ENCODE measurements at places on chromosomes 16 and 17. TPM values are rescaled to one million over a fixed set of nuclear protein-coding genes. Genes with fewer than 3 reads are reported as not detected.

The DHRS7C gene
- polyA plus RNA-seq: not detected

DNA sequence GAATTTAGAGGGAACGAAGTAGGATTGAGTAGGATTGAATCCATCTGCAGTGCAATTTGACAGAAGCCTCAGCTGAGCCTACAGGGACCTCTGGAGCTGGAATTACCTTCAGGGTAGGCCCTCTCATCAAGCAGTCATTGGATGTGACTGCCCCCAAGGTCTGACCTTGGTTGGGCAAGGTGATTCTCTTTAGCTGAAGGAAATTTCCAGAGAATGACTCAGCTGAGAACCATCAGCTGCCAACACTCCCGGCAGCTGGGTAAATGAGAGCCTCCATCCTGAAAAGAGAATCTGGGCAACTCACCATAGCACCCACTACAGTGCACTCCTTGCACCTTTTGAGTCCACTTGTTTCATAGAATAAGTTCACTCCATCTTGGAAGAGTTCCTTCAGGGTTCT is 113.5 kb upstream of the MED13 start:
- DNase-seq: peak; percentile 33

DNA sequence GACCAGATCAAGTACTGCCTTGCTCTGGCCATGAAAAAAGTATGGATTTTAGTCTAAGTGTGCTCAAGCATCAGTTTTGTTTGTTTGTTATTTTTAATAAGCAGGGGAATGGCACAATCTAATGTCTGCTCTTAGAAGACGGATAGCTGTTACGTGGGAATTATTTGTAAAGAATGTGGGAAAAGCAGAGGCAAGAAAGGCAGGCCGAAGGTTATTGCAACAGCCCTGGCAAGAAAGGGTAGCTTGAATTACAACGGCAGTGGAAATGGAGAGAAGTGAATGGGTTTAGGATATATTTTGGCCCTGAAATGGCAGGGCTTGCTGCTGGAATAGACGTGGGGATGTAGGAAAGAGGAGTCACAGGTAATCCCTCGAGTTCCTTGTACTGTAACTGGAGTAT is 987 bp upstream of the HASPIN start:
- no peak for DNase-seq

GRCh38 chr17:60514053-60514452 is 12.0 kb downstream of the APPBP2 start:
- no peak for DNase-seq

The ZP2 gene
- polyA plus RNA-seq: 0.01 TPM

The FAM222B gene
- 9.7 TPM for polyA plus RNA-seq

DNA sequence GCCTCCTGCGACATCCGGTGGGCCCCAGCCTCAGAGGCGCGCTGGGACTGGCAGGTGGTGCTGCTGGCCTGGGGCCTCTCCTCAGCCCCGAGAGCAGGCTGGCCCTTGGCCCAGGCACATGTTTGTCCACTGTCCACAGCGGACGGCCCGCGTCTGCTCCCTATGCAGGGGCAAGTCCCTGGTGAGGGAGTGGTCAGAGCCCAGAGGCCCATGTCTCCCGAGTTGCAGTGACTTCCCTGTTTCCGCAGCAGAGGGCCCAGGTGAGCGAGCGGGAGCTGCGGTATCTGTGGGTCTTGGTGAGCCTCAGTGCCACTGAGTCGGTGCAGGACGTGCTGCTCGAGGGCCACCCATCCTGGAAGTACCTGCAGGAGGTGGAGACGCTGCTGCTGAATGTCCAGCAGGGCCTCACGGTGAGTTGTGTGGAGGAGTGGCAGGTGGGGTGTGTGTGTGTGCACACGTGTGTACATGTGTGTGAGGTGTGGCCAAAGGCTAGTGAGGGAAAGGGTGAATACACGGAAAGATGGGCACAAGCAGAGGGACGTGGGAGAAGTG is 10.4 kb downstream of the IL34 start:
- no peak for DNase-seq

DNA sequence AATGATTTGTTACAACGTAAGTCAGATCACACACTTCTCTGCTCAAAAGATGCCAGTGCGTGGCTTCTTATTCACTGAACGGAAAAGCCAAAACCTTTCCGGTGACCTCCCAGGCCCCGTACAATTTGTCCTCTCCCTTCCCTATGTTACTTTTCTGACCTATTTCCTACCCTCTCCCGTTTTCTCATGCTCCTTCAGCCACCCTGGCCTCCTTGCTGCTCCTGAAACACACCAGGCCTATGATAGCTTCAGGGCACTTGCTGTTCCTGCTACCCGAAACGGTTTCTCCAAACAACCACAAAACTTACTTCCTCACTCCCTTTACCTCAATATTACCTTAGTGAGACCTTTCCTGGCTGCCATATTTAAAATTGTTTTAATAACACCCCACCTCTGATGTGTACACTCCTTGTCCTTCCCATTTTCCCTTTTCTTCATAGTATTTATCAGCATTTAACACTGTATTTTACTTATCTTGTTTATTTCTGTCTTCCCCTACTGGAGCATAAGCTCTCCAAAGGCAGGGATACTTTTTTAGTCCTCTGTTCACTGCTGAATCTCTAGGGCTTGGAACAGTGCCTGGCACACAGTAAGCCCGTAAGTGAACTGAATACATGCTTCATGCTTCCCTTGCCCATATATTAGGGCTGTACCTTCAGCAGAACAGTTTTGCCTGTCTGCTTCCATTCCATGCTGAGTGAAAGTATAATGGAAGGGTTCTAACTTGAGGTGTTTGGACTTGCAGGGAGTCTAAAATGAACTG is 10.9 kb upstream of the ARL2BP start:
- DNase-seq: no peak

The COA3 gene
- 315 TPM for polyA plus RNA-seq

- no peak for DNase-seq
These were observed 102.4 kb downstream of the CCT6B start for GRCh38 chr17:34858591-34859565.

The DPEP3 gene
- polyA plus RNA-seq: 0.10 TPM

DNA sequence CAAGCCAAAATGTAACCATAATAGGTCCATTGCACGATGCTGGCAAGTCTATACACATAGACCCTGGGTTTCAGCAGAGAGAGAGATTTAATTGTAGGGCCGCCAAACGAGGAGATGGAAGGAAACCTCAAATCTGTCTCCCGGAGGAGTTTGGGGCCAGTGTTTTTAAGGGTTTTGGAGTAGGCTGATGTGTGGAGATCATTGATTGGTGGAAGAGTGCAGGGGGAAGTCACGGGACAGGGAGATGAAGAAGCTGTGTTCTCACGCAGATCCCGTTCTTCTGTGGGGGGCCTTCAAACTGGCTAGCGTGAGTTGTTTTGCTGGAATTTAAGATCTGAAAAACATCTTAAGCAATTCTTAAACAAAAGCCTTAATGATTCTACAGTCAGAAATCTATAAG is 84.8 kb downstream of the KATNIP start:
- no peak for DNase-seq

- no peak for DNase-seq
These were observed 11.5 kb downstream of the VEZF1 start for GRCh38 chr17:57976594-57976993.

DNA sequence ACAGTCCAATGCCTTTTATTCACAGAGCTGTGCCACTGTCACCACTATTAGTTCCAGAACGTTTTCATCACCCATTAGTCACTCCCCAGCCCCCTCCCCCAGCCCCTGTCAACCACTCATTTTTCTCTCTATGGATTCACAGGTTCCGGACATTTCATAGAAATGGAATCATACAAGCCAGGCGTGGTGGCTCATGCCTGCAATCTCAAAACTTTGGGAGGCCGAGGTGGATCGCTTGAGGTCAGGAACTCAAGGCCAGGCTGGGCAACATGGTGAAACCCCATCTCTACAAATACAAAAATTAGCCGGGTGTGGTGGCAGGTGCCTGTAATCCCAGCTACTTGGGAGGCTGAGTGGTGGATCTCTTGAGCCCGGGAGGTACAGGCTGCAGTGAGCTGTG is 759 bp upstream of the PAM16 start:
- no peak for DNase-seq

The BAHCC1 gene
- 13.4 TPM for polyA plus RNA-seq

DNA sequence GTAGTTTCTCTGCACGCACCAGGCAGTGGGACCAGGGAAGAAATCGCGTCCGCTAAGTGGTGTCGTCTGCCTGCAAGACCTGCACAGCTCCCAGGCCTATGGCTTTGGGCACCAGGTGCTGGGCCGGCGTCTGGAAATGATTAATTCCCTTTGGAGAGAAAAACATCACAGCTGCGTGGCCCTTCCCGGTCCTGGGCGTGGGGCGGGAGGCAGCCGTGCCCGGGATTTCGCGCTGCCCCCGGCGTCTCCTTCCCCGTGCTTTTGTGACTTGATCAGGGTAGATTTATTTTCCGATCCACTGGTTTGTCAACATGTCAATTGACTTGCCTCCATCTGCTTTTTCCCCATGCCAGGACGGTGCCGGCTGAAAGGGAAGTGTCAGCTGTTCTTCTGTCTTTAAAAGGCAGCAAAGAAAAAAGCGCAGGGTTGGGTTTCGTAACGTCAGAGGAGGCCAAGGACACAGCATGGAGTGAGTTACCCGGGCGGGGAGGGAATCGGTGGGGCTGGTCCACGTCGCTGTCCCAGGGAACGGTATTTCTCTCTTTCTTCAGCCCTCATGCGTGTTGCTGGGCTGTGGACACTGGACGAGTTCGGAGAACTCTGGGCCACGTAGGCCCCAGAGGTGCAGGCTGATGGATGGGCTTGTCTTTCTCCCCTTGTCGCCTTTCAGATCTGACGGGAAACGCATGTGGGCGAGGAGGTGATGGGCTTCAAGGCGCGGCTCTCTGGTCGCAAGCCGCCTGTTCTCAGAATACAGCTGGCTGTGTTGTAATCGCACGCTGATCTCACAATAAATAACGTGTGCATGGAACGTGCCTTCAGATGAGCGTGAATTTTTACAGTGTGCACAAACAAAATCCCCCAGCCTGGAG is 188.1 kb upstream of the ZNF469 start:
- peak; percentile 46 for DNase-seq

GRCh38 chr17:40168262-40168832 is 8.9 kb upstream of the RAPGEFL1 start:
- DNase-seq: peak; percentile 70

- DNase-seq: no peak
These were observed 254.7 kb upstream of the SOX9 start for GRCh38 chr17:71866095-71866494.

- no peak for DNase-seq
These were observed 50.7 kb downstream of the ACTG1 start for GRCh38 chr17:81461607-81462500.

The ZNF598 gene
- polyA plus RNA-seq: 27.6 TPM

The CAMKK1 gene
- polyA plus RNA-seq: 11.2 TPM

- DNase-seq: no peak
These were observed 67.6 kb downstream of the TBC1D16 start for GRCh38 chr17:79968116-79968515.

GRCh38 chr16:53605356-53605755 is 98.3 kb downstream of the RPGRIP1L start:
- no peak for DNase-seq

- DNase-seq: no peak
These were observed 438.0 kb upstream of the PMFBP1 start for GRCh38 chr16:72609933-72610332.

The KRTAP9-8 gene
- not detected for polyA plus RNA-seq

The MYH1 gene
- polyA plus RNA-seq: 0.27 TPM

DNA sequence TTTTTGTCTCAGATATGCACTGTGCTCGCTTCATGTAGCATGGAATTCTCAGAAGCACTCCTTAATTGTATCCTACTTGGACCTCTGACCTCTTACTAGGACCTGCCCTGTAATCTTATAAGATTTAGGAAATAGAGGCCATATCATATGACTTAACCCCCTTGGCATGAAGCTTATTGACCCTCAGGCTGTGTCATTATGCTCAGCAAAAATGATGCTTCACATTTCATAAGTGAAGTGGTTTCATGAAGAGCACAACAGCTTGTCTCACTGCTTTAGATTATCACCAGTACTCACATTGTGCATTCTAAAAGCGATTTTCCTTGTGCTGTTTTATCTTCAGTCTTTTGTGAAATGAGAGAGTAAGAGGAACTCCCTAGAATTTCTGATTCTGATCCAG is 6.4 kb downstream of the PHKB start:
- DNase-seq: no peak

- DNase-seq: peak; percentile 77
These were observed 852 bp upstream of the HELZ start for GRCh38 chr17:67245694-67246402.

The ELMO3 gene
- polyA plus RNA-seq: 101 TPM

DNA sequence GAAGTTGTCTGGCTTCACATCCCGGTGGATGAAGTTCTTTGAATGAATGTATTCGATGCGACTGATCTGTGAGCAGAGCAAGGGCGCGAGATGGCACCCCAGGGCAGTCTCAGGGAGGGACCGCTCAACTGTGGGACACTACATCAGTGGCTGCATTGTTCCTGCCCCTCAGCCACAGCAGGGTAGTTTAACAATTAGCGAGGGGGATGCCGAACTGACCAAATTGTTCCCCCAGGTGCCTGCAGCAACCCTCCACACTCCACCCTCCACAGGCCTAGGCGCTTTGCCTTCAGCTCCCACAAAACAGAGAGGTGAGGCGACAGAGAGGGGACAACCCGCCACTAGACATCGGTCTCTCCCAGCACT is 20.3 kb downstream of the CSNK1D start:
- DNase-seq: no peak

DNA sequence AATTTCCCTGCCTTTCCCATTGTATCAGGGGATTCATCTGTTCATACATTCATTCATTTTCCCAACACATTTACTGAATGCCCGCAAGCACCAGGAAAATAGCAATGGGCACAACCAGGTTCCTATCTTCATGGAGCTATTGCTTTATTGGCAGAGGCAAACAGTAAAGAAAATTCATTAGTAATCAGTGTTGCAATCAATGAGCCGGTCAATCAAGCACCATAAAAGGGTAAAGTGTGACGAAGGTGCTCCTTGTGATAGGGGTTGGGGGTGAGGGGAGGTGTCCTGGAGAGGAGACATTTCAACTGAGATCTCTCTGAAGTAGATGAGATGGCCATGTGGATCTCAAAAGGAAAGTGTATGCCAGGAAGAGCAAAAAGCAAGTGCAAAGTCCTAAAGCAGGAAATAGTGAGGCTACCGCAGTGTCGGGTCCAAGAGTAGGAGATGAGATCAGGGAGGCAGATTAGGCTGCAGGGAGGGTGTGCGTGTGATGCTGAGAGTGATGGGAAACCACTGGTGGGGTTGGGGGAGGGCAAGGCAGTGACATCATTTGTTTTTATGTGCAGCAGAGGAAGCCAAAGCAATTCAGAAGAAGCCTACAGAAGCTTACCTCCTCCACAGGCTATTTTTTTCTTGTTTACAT is 28.4 kb downstream of the CDH13 start:
- DNase-seq: peak; percentile 64

The MAP1LC3B gene
- 35.1 TPM for polyA plus RNA-seq

GRCh38 chr16:27906883-27907282 is 156.6 kb downstream of the GSG1L start:
- no peak for DNase-seq

The CEMP1 gene
- 23.1 TPM for polyA plus RNA-seq

GRCh38 chr16:15526097-15526496 is 91.7 kb downstream of the BMERB1 start:
- DNase-seq: no peak

GRCh38 chr17:39131616-39132015 is 19.8 kb downstream of the PLXDC1 start:
- no peak for DNase-seq

- no peak for DNase-seq
These were observed 77.2 kb upstream of the TNRC6A start for GRCh38 chr16:24652209-24652712.

Measured in small intestine (tissue), 16 donors.